Esophagus muscularis mucosa (tissue), 4 donors: ENCODE measurements at places on chromosomes 7 and 10.

DNA sequence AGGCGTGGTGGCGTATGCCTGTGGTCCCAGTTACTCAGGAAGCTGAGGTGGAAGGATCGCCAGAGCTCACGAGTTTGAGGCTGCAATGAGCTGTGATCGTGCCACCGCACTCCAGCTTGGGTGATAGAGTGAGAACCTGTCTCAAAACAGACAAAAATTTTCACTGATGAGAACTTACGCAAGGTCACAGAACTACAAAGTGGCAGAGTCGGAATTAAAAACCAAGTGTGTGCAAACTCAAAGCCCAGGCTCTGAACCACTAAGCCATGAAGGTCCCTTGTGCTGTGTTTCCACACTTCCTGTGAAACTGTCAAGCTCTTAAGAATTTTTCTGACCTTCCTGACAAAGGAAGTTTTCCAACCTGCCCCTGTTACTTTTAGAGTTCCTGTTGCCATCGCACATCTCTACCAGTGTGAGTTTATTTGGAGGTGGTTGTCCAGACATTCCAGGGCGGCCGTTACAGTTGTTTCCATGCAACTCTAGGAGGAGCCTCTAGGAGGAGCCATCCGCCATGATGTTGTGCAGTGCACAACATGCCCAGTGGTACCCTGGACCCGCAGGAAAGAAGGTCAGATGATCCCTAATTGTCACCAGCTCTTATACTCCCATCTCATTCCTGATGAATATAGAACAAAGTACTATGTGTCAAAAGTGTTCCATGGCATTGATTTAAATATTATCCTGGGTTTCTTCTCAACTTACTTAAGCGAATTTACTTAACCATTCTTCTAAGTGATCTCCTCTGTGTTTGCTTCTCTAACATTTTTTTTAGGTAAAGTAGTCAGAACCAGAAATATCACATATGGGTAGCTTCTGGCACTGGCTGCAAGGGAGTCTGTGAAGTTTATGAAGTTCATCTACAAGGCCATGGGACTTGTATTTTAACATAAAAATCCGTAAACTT lies 49.0 kb upstream of the LYZL1 start:
- DNase-seq, result peak; percentile 83

DNA sequence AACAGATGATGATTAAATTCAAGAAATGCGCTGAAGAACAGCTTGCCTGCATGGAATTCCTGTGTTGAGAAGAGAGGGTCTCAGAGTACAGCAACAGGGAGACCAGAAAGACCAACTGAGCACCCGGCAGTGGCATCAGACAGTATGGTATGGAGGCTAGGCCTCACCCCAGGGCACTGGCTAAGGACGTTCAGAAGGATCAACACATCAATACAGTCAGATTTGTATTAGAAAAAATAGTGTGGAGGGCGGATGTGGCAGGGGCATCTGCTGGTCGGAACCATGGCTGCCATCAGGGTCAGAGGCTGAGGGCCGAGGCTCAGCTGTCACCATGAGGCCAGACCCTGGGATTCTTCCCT lies 142.1 kb downstream of the ADARB2 start:
- DNase-seq, result no peak

GRCh38 chr10:119245272-119245671 lies 37.9 kb downstream of the GRK5 start:
- DNase-seq, result no peak

DNA sequence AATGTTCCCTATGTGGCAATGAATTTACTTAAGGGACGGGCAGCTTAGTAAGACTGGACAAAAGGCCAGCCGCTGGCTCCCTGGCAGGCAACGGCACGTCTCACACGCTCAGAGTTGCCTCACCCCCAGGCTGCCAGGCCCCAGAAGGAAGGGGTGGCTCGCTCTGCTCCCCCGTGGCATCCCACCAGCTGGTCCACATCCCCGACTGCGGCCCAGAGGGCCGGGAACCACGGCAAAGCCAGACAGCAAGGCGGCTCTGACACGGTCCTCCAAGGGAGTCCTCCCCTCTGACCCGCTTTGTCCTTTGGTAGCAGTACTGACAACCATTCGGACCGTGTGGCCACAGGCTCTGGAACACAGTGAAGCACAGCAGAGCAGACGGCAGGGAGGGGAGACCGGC lies 34.1 kb downstream of the NUDT1 start:
- DNase-seq, result no peak

- no peak for DNase-seq
Observed at GRCh38 chr10:104441329-104442000, 87.8 kb downstream of the CFAP58 start.

GRCh38 chr7:131338173-131338572 lies 10.5 kb downstream of the MKLN1 start:
- no peak for DNase-seq

DNA sequence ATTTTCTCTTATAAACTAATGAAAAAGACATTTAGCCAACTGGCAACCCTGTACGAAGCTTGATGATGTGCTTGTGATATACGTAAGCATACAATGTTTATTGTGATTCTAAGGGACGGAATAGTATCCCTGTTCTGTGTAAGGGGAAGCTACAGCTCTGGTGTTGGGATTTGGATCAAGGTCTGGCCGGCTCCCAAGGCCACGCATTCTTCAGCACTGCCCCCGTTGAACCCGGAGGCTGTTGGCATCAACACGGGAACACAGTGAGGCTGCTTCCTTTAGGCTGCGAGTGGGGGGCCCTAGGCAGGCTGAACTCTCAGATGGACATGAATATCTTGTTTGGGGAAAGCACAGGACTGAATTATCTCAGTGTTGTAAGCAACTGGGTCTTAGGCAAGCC lies 180.6 kb downstream of the CAMK1D start:
- no peak for DNase-seq

- DNase-seq, result no peak
Observed at GRCh38 chr7:155352753-155353115, 55.1 kb downstream of the INSIG1 start.

- DNase-seq, result no peak
Observed at GRCh38 chr7:101705331-101705730, 76.2 kb upstream of the MYL10 start.

GRCh38 chr7:22357311-22358175 lies 589 bp upstream of the RAPGEF5 start:
- DNase-seq, result no peak

- no peak for DNase-seq
Observed at GRCh38 chr10:65861249-65861648, 1064.6 kb upstream of the LRRTM3 start.

DNA sequence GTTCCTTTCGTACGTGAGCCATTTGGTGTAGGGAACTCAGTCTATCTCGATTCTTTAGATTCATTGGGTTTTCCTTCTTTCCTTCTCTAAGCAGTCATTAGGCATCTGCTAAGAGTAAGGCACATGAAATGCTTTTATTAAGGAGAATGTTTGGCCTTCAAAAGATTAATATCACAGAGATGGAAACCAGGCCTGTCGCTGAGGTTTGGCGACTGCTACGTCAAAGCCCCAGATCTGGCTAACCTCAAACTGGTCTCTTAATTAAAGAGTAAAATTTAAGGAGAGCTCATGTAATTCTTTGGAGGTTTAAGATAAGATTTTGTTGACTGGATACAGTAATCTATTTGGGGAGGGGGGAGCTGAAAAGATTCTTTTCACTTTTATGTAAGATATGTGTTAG lies 189.8 kb downstream of the JCAD start:
- no peak for DNase-seq

- no peak for DNase-seq
Observed at GRCh38 chr10:119268871-119269506, 61.6 kb downstream of the GRK5 start.

GRCh38 chr7:33061282-33061937 lies 1.2 kb downstream of the NT5C3A start:
- DNase-seq, result no peak

DNA sequence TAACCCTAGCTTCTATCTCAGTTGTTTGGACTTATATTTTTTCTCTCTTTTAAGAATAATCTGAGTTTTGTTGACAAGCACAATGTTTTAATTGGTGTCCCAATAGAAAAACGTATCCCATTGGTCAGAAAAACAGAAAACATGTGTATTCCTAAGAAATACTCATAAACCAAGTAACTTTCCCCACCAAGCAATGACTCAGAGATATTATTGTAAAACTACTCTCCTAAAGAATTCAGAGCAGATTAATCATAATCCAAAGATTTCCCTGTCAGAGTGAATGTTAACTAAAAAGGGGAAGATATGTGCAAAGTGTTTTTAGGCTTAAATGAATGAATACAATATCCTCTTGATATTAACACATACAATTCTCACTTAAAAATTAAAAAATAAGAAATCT lies 29.4 kb upstream of the MBL2 start:
- no peak for DNase-seq

GRCh38 chr7:108406222-108406890 lies 49.9 kb downstream of the NRCAM start:
- DNase-seq, result no peak

- DNase-seq, result no peak
Observed at GRCh38 chr7:1114505-1114904, 26.6 kb downstream of the GPER1 start.

DNA sequence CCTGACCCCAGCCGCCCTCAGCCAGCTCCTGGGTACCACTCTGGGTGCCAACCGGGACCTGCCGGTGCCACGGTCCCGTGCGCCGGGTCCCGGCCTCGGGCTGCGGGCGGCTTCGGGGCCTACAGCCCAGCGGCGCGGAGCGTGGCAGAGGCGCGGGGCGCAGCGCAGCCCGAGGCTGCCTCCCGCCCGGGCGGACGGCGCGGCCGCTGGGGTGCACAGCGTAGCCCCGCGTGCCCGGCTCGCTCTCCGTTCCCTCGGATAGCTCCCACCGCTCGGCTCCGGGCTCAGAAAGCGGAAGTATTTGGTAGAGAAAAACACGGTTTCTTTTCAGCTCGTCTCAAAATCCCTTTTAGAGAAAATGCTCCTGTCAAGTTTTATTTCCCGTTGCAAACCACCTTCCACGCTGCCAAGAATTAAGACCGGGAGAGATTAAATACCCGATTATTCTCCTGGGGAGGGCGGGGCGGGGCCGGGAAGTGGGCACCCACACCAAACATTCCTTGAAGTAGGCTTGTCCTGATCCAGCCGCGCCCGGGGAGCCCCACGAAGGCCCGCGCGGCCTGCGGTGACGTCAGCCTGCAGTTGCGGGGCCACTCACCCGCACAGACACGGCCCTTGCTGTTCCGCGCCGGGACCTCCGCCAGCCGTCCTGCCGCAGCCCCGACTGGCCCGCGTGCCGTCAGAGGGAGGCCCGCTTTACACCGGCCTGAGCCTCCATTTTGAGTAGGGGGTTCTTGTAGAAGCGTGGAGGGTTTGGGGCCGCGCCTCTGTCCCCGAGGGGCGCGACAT lies 7.2 kb downstream of the HOXA13 start:
- no peak for DNase-seq

GRCh38 chr7:48118041-48118440 lies 29.0 kb downstream of the UPP1 start:
- DNase-seq, result peak; percentile 29

DNA sequence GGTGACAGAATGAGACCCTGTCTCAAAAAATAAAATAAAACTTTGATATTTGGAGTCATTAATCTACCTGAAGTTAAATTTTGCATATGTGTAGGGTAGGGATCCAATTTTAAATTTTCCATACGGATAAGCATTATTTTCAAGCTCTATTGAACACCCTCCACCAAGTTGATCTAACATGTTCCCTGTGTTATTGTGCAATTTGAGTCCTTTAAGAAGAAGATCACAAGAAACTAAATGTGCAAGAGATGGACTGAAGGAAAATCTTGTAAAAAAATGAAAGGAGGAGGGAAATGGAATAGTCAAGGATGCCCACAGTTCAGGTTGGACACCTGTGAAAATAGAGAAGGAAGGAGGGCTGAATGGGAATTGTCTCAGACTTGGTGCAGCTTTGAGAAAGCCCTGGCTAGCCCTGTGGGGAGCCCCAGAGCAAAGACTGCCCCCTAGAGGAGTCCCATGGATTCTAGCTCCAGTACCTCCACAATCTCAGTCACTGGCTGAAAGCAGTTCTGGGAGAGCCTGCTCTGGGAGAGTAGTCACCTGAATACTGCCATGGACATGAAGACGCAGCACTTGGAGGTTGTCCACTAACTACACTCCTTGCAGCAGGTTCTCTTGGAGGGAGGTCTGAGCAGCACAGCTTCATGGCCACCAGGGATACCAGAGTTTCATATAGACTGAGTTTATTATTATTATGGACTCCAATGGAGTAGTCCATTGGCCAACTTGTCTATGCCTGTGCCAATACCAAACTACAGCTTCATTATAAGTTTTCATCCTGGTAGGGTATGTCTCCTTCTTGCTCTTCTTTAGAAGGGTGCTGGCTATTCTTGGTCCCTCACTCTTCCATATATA lies 5.7 kb upstream of the TIAL1 start:
- DNase-seq, result no peak

DNA sequence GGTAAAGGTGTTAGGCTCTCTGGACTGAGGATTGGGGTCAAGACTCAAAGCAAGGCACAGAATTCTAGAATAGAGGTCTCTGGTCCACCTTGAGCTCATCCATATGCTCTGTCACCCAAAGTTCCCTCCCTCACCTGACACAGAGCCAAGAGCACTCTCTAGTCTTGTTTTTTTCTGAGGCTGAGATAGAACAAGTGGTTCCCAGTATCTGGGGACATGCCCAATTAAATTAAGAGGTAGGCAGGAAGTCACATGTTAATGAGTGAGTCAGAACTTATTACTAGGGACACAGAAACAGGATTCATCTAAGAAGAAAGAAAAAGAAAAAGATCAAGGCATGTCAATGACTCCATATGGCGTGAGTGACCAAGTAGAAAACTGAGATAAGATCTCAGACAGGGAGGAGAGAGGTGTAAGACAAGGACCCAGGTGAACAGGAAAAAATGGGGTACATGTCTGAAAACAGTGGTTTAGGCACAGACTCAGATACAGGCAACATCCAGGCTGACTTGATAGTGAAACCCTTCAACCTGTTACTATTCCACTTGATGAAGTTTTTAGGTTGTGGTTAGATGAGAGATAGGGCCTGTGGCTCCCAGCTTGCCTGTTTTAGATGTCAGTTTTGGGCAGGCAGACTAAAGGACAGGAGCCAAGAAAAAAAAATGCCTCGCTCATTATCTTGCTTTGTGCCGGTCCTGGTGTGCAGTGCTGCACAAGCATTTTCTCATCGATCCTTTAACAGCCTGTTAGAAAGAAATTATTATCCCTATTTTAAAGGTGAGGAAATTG lies 609.9 kb downstream of the CCSER2 start:
- DNase-seq, result no peak

DNA sequence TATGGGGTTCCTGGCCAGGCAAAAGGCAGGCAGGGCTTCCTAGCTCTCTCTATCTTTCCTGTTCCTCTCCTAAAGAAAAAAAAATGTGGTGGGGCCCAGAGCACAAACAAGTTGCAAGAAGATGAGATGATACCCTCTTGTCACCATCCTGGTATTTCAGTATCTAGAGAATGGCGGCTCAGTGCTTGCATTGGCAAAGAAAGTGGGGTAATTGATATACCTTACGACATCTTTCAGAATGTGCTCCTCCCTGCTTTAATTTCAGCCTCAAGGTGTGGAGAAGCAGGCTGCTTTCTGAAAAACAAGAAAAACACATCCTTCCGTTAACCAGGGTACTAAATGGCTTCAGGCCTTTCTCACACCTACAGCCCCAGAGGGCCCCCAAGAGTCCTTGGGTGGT lies 34.5 kb upstream of the CUX1 start:
- no peak for DNase-seq
